ENCODE measurements at places on chromosomes 3 and 15.

- DNase-seq, result no peak
These were observed 20.9 kb downstream of the NUDT16 start for GRCh38 chr3:131402391-131403039.

DNA sequence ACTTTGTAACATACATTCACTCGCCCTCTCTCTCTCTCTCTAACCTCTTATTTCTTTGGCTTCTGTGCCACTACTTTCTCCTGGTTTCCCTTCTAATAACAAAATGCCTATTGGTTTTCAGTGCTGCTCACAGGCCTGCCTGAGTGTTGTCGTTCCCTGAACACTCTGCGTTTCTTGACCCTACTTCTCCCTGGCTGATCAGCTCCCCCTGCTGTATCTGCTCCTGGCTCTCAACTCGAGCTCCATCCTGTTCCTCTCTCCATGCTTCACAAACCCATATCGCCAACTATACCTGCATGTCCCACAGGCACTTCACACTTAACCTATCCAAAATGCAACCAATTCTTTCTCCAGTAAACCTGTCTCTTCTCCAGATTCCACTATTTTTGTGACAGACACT lies 111.4 kb downstream of the OPA1 start:
- no peak for DNase-seq

- DNase-seq, result no peak
These were observed 549.6 kb upstream of the CCDC54 start for GRCh38 chr3:106827515-106828213.

GRCh38 chr3:168859143-168859542 lies 763.4 kb upstream of the GOLIM4 start:
- DNase-seq, result no peak

GRCh38 chr3:124818398-124819091 lies 68.6 kb downstream of the ITGB5 start:
- no peak for DNase-seq

- DNase-seq, result no peak
These were observed 398.2 kb upstream of the TPM1 start for GRCh38 chr15:62644216-62644888.
